ENCODE measurements at places on chromosomes 1 and 21. TPM values are rescaled to one million over a fixed set of nuclear protein-coding genes. Genes with fewer than 3 reads are reported as not detected.

UTS2 gene
- 0.27 TPM for total RNA-seq

GRCh38 chr1:33206340-33206739, 24.5 kb upstream of the TRIM62 start:
- H3K4me1 ChIP-seq = no peaks in the 10 kb centered on the region
- no peak overlapping the region for H3K27ac ChIP-seq
- H3K27me3 ChIP-seq = no peaks in the 10 kb centered on the region
- no peak for DNase-seq
- no peak overlapping the region for H3K4me3 ChIP-seq

GRCh38 chr1:57986432-57986831, 560.1 kb downstream of the OMA1 start:
- H3K27me3 ChIP-seq = no peaks in the 10 kb centered on the region
- H3K4me3 ChIP-seq = no peak overlapping the region
- no peak for DNase-seq
- H3K27ac ChIP-seq = no peak overlapping the region
- H3K36me3 ChIP-seq = no peaks in the 10 kb centered on the region

PTPRU gene
- total RNA-seq = 0.13 TPM

GRCh38 chr1:89697383-89697782, 64.5 kb downstream of the LRRC8C start:
- no peak for DNase-seq
- H3K27ac ChIP-seq = no peak overlapping the region
- H3K4me1 ChIP-seq = peaks cover 86% of the 10 kb centered on the region
- H3K27me3 ChIP-seq = no peaks in the 10 kb centered on the region
- no peak overlapping the region for H3K4me3 ChIP-seq
